ENCODE measurements at places on chromosomes 1 and 21.

DNA sequence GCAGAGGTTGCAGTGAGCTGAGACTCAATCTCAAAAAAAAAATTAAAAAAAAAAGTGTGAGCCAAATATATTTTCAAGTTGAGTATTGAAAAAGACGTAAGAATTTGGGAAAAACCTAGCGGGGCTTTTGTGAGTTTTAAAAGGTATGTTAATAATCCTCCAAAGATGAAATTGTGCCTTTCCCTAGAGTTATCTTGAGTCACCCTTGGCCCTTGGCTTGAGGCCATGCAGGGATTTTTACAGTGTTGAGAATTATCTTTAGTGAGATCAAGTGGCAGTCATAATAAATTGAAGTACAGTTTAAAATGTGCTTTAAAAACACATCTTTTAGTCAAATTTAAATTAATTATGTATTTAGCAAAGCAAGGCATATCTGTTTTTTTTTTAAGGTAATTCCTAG is 32.7 kb downstream of the PPP2R5A start:
- no peak for DNase-seq

- DNase-seq, result no peak
Observed at GRCh38 chr1:154478639-154479038, 23.4 kb upstream of the TDRD10 start.

DNA sequence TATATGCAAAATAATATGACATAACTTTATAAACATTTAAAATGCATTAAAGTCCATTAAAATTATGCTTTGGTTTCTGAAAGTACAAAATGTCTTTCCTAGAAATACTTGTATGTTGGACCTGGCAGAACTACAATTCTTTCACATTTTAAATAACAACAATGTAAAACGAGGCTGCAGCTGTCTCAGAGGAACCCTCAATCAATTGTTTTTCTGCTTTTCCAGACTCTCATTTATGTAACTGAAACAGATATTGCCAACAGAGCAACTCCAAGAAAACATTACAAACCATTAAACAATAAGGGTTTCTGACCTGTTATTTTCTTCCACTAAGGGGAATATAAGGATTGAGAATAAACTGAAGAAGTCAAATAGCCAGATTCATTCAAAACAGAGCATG is 1193.4 kb downstream of the NCAM2 start:
- DNase-seq, result no peak

DNA sequence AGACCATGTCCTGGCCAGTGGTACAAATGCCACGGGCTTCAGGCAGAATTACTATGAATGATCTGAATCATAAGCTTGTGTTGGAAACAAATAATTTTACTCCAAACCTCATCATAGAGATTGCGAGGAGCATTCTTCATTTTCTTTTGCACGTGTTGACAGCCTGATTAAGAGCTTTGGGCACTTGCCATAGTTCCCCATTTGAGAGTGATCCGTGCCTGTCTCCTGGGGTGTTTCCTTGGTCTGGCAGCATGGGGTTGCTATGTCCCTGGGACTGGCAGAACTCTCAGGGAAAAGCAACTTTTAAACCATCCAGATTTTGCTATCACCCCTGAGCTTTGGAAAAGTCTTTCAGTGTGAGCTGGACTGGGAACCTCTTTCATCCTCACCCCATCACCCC is 54.3 kb upstream of the KCNJ6 start:
- DNase-seq, result no peak

DNA sequence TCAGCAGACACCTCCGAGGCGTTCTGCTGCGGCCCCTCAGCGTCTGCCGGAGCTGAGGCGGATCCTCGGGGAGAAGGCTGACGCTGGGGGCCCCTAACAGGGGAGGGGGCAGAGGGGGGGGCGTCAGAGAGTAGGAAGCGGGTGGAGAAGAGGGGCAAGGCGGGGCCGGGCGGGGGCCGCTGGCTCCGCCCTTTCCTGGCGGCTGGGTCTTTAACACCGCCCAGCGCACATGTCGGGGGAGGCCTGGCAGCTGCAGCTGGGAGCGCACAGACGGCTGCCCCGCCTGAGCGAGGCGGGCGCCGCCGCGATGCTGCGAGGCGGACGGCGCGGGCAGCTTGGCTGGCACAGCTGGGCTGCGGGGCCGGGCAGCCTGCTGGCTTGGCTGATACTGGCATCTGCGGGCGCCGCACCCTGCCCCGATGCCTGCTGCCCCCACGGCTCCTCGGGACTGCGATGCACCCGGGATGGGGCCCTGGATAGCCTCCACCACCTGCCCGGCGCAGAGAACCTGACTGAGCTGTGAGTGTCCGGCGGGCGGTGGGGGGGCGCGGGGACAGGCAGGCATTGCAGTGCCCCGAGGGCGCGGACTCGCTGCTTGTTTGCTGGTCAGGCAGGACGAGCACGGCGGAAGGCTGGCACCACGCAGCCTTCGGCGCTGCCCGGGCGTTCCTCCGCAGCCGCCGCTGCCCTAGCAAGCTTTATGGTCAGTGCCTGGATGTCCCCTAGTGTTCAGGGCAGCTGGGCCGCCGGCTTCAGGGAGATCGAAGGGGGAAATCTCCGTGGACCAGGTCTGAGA is at the start of gene NTRK1:
TSS of gene NTRK1 (plus strand) at position 238 of the 796 bp plus-strand sequence. CDS start at position 308, 70 bp downstream.
- DNase-seq, result no peak

DNA sequence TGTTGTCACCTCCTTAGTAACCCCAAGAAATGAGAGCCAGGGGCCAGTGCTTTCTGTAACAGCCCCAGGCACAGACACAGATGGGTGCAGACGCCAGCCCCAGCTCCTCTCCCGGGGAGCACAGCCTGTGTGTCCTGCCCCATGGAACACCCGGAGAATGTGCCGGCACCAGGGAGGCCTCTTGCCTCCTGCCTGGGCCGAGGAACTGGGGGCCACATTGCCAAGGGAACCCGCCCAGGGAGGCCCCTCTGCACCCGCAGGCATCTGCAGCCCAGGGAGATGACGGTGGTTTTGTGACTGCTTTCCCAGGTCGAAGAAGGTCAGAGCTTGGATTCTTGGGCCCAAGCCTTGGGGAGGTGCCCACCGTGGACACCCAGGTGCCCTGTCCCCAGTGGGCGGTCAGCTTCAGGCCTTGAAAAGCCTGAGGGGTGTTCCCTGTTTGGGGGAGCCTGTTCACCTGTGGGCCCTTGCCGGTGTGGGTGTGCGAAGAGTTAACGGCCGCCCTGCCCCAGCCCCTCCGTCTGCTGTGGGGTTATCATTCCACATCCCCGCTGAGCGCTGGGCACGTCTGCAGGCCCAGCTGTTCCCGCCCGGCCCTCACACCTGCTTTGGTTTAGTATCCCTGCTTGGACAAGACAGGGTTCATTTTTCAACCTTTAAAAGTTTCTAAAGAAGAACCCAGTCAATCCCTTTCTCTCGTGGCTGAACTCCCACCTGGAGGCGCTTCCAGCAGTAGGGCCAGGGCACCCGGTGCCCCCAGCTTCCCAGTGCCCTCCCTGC is 62.5 kb downstream of the MORN1 start:
- no peak for DNase-seq

DNA sequence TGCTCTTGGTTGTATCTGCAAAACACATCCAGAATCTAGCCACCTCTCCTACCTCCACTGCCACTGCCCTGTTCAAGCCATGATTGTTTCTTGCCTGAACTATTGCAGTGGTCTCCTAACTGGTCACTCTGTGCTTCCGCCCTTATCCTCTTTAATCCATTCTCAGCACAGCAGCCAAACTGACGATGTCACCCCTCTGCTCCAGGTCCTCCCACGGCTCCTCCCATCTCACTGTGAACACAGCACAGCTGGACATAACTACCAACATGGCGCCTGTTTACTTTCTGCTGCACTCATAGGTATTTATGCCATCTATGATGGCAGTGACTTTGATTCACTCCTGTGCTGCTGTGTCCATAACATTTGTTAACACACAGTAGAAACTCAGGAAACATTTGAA is 406.7 kb downstream of the DISC1 start:
- no peak for DNase-seq

DNA sequence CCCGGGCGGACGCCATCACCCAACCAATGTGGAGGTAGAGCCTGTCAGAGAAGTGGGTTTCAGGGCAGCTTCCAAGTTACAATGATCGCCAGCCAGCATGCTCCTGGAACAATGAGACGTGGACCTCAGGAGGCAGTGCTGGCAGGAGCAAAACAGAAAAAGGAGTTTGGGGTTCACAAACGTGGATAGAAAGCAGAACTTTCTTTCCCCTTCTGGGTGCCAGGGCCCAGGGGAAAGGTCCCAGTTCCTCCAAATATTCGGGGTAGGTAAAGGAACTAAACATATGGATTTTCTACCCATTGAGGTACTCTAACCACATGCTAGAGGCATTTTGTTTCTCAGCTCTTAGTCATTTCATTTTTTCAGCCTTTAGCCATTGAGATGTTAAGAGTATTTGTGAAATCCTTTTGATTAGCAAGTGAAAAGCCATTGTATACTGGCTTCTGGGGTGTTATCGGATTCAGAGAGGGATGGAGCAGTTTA is 488.4 kb upstream of the ADGRL2 start:
- DNase-seq, result no peak

DNA sequence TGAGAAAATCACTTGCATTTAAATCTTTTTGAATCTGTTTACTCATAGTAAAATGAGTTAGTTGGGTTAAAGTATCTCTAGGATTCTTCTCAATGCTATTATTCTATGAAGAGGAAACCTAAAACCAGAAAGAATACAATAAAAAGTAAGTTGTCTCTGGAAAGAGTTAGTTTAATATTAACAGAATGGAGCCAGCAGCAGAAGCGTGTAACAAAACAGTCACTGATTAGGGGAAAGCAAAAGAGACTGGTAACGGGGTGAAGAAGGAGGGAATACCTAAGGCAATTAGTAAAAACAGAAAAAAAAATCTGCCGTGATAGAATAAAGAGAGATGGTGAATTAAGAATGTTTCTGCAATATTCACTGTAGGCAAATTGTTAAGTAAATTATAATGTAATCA is 60.0 kb downstream of the NRDC start:
- DNase-seq, result no peak

- no peak for DNase-seq
Observed at GRCh38 chr1:38560457-38560856, 299.1 kb downstream of the RRAGC start.

- DNase-seq, result peak; percentile 39
Observed at GRCh38 chr1:243470502-243470901, 214.7 kb downstream of the SDCCAG8 start.

DNA sequence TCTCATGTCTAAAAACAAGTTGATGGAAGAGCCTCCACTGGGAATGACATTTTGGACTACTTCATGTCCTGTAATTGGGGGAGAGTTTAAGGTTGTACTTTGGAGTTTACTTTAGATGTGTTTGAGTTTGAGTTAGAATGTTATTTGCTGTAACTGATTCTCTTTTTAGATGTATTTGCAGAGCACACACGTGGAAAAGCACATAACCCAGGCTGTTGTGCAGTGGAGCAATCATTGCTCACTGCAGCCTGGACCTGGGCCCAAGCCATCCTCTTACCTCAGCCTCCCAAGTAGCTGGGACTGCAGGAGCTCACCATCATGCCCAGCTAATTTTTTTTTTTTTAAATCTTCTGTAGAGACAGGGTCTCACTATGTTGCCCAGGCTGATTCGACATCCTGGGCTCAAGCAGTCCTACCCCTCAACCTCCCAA is 36.7 kb upstream of the SH3D21 start:
- DNase-seq, result no peak

GRCh38 chr1:229803626-229804217 is 177.7 kb downstream of the URB2 start:
- no peak for DNase-seq

DNA sequence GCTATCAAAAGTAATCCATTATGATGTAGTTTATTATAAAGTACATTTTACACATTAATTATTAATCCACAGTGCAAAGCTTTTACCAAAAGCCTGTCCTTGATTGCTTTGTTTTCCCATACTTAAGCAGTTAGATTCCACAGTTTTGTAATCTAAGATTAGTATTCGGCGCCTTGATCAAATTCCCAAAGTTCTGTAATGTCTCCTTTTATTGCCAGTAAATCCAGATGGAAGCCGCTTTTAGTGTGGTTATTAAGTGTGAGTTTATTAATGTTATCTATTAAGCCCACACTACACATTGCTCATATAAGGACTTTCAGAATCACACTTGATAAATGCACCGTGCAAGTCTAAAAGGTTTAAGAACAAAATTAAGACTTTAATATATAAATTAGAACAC is 199.2 kb upstream of the PKN2 start:
- no peak for DNase-seq

- DNase-seq, result no peak
Observed at GRCh38 chr1:7317888-7318287, 453.2 kb upstream of the VAMP3 start.

DNA sequence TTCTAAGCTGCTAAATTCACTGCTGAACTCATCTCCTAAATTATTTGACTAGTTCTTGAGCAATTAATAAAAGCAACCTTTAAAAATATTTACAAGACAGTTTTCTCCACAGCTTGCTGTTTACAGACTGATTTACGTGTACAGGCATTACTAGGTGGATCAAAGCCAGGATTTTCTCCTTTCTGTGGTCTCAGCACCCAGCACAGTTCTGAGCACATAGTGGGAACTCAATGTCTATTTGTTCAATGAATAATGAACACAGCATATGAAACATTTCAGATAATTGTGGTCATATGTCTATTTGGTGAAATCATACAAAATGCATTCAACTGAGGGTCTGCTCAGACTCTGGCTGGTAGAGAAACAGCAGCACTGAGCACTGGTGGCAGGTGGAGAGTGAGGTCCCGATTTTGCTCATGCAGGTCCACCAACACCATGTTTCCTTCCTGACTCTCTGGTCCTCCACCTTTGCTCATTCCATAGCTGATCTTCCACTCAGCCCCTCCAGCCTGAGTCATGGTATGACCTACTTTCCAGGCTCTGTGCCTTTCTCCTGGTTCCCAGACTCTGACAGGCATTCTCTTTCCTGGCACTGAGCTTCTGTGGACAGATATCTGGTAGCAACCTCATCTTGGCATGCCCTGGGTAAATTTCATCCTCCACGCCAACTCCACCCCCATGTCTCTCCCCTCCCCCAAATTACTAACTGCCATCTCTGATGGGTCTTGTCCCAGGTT is 311.3 kb downstream of the TGFB2 start:
- no peak for DNase-seq

DNA sequence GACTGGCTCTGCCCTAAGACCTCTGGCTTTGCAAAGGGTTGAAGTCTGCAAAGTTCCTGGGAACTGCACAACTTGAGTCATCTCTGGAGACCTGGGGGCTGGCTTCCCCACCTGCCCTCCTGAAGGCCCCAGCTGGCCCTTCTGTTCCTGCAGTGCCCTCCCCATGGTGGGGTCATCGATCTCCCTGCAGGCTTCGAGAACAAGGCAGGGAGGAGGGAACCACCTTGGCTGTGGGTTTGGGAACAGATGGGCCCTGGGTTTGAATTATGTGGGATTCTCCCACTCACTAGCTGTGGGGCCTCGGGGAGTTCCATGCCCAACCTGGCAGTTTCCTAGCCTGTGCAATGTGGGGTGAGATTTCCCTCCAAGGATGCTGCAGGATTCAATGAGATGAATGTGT is 310.2 kb downstream of the PTPRU start:
- no peak for DNase-seq

- no peak for DNase-seq
Observed at GRCh38 chr1:201955729-201956143, 433 bp downstream of the TIMM17A start.

DNA sequence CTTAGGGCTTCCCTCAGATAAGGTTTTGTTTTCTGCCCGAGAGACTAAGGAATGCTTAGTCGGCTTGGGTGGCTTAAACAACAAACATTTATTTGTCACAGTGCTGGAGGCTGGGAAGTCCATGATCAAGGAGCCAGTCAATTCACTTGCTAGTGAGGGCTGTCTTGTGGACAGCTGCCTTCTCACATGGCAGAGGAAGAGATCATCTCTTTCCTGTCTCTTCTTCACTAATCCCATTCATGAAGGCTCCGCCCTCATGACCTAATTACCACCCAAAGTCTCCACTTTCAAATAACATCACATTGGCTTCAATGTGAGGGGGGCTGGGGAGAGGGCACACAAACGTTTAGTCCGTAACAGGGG is 50.5 kb upstream of the IL12RB2 start:
- no peak for DNase-seq

Data from occipital lobe (tissue), 3 donors.